Psoas muscle (tissue), 8 donors: ENCODE measurements at places on chromosomes 11 and 22. TPM values are rescaled to one million over a fixed set of nuclear protein-coding genes. Genes with fewer than 3 reads are reported as not detected.

GRCh38 chr11:58742981-58743880, 11.5 kb upstream of the GLYAT start:
- DNase-seq, result no peak

GRCh38 chr22:22216450-22216959, 28.1 kb upstream of the VPREB1 start:
- no peak for DNase-seq

GRCh38 chr11:35017528-35018342, 101.3 kb downstream of the PDHX start:
- no peak for DNase-seq

DNA sequence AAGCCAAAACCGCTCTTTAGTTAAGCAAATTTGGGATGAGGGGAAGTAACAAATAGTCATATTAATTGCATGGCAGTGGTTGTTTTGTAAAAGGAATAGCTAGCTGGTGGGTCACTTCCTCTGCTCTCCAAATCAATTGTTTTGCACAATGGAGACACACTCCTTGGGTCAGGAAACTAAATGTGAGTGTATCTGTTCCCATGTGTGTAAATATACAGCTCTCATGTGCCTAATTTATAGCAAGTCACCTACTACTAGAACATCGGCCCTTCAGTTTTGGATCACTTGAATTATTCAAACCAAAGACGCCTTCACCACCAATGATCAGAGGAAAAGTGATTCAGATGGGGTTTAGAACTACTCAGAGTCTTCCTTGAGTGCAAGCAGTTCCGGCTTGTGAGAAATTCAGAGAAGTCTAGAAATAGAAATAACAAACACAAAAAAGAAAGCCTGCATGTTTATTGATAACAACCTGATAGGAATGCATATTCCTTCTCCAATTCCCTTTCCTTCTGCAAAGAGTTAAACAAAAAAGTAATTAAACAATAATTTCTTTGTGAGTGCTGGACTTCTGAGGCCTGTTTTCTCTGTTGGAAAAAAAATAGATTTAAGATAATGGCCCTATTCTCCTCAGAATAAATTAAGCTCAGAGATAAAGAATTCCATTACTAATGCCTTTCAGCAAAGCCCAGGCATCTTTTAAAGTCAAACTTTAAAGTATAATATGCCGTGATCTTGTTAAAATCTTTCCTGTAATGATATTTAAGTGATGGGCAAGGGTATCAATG, 100.4 kb downstream of the KIRREL3 start:
- no peak for DNase-seq

- DNase-seq, result peak; percentile 65
Measured at GRCh38 chr22:28978158-28978557, 83.5 kb downstream of the C22orf31 start.

- DNase-seq, result no peak
Measured at GRCh38 chr11:126915430-126915829, 85.1 kb downstream of the KIRREL3 start.

GRCh38 chr11:1271002-1271401, 38.4 kb downstream of the TOLLIP start:
- DNase-seq, result peak; percentile 32

- no peak for DNase-seq
Measured at GRCh38 chr11:78860720-78861422, 286.2 kb upstream of the NARS2 start.

DNA sequence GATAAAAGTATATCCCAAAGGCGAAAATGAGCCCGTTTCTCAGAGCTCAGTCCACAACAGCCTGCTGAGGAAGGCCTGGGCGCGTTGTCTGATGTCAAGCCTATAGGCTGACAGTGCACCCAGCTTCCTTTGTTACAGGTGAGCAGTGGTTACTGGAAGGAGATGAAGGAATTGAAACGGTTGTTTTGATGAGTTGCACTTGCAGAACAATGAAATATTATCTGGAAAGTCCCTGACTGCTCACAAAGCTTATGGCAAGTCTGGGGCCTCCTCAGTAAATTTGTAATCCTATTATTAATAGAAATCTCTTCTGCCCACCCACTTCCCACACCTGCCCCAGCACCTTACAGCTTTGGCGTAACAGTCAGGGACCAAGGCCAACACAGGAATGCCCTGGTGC, 77.8 kb downstream of the C11orf91 start:
- DNase-seq, result no peak

NRGN gene
- 1.7 TPM for polyA plus RNA-seq

DNA sequence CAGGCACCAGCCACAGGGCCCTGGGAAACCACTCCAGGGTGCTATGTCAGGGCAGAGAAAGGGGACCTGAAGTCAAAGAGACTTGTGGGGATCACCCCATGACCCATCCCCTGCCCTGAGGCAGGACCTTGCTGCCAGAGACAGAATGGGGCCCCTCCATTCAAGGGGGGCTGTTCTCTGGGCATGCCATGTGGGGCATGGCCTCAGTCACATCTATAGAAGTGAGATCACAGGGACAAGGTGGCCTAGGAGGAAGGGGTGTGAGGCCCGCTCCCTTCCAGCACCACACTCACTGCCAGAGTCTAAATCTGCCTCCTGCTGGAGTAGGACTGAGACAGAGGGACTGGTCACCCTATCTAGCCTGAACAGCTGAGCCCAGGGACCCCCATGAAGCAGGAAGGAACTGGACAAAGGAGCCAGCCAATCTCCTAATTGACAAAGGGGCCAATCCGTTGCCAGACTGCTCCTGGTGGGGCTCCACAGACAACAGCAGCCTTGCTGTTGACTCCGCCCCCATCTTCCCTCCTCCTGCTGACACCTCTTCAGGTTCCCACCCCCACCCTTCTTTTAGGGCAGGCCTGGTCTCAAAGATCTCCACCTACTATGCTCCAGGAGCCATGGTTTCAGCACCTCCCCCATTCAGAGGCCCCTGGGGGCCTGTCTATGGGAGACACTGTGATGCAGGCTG, 26.0 kb downstream of the NEAT1 start:
- DNase-seq, result peak; percentile 56

DNA sequence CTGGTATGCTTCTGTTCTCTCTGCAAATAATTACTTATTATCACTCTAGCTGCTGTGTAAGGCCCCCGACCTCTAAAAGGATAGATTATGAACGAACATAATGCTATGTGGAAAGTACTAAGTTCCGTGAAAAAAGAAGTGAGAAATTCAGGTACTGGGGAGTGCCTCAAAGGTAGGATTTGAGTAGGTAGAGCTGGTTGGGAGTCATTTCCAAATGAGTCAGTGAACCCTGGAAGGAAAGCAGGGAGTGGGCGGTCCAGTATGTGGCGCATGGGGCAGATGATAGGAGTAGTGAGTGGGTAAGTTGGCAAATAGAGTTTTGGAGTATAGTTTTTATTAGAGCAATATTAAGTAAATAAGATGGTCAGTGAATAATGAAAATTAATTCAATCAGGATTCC, 2.4 kb downstream of the ZC3H12C start:
- DNase-seq, result no peak

RBMXL2 gene
- polyA plus RNA-seq, result not detected
